Occipital lobe (tissue), 3 donors: ENCODE measurements at places on chromosomes 3 and 15.

- no peak for DNase-seq
Observed at GRCh38 chr3:70607469-70607868, 295.0 kb upstream of the MDFIC2 start.

DNA sequence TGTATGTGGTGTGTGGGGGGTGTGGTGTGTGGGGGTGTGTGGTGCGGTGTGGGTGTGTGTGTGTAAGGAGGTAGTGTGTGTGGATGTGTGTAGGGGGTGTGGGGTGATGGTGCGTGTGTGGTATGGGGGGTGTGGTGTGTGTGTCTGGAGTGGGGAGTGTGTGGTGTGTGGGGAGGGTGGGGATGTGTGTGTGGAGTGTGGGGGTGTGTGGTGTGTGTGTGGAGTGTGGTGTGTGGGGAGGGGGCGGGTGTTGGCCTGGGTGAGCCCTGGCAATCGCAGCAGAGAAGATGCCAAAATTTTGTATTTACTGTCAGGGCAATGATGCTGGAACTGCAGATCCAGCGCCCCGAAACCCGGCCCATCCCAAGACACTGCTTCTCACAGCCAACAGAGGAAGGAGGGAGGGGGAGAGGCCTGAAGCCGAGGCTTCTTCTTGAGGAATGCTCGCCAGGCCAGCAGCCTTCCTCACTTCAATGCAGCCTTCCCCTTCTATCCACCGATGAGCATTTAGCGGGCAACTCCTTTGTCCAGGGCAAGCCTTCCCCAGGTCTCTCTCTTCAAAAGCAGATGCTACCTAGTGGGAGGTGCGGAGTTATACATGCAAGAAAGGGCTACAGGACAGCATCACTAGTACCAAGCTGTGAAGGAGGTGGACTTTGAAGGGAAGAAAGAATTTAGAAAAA, 11.9 kb upstream of the SRP14 start:
- no peak for DNase-seq

DNA sequence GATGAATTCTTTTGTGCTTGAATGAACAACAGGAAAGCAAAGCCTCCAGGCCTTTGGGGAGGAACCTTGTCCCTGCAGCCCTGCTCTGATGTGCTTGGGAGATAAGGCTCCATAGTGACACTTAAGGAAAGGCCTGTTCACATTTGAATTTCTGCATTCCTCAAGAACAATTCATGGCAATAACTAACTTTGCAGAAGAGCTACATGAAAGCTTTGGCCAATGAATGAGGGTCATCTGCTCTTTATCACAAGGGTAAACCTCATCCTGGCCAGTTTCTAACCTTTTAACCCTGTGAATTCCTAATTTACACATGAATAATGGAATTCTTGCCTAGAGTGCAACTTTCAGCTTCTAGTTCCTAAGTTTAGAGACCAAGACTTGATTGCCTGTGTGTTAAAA, 5.6 kb downstream of the PRTG start:
- no peak for DNase-seq

- no peak for DNase-seq
Observed at GRCh38 chr3:46408853-46409252, 1.8 kb downstream of the CCRL2 start.

DNA sequence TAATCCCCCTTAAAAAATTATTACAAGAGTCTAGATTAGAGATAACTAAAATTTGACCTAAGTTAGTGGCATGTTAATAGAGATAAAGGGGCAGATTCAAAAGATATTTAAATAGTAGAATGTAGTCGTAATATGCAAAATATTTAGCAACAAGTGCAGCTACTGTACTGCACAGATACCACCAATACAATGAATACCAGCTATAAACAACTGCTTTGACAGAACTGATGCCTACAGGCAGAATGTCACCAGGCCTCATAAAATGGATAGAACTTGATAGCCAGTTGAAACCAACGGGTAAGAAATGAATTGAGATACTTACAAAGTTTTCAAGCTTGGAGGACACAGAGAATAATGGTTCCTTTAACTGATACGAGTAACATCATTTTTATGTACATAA, 249.3 kb upstream of the VEPH1 start:
- no peak for DNase-seq

- no peak for DNase-seq
Observed at GRCh38 chr3:16254916-16255315, 9.8 kb downstream of the DPH3 start.

DNA sequence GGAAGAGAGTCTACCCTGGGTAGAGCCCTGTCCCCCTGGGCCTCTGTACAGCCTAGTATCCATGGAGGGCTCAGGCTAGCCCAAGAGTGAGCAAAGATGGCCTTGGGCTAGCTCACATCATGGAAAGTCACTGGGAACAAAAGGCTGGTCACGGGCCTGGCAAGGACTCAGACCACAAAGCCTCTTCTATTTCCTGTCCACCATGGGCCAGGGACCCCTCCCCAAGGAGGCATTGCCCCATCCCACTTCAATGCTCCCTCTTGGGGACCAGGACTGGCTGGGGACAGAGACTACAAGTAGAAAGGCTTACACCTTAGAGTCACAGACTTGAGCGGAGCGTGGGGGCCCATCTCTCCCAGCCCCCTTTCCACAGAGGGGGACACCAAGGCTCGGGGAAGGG, 16.9 kb downstream of the DUSP7 start:
- no peak for DNase-seq

DNA sequence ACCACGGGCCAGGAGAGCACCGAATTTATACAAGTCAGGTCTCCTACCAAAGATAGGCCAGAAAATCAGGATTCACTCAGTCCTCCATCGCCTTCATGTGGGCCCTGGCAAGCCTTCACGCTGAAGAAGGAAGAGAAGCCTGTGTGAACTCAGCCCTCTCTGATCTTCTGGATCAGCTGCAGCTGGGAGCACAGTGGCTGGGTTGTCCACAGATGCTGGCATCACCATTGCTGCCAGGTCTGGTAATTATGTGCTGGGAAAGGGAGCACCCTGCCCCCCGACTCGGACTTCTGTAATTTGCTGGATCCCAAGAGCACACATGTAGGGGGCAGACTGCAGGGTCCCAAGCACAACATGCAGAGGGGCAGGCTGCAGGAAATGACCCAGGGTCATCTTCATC, 12.4 kb upstream of the PDE8A start:
- DNase-seq = no peak

GRCh38 chr15:82648257-82649103, 1.3 kb upstream of the CPEB1 start:
- DNase-seq = peak; percentile 21

- DNase-seq = no peak
Observed at GRCh38 chr3:161694682-161695564, 198.3 kb downstream of the OTOL1 start.

GRCh38 chr3:73271-73670, 123.3 kb upstream of the CHL1 start:
- no peak for DNase-seq

GRCh38 chr3:89474333-89475130, 367.1 kb downstream of the EPHA3 start:
- no peak for DNase-seq

DNA sequence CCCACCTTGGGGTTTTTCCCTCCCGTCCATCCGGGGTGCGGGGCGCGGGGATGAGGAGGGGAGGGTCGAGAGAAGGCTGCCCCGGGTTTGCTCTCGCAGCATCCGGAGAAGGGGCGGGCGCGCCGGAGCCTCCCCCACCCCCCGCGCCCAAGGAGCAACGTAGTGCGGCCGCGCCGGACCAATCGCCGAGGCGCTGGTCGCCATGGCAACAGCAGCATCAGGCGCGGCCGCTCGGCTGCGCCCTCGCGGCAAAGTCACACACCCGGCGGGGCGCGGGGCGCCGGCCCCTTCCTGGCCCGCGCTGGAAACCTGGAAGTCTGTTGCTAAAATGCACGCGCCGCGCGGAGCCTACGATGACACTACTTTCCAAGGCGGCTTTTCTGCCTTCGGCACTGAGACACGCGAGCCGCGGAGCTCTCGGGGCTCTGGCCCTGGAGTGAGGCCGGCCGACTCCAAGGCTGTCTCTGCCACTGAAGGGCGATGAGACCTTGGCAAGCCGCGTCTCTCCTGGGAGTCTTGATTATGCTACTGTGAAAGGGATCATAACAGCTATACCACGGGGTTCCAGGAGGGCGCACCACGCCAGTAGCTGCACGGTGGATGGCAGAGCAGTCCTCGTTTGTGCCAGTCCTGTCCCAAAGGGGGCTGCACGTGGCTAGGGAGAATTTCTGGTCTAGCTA, at the start of gene IQSEC1:
Gene IQSEC1, minus strand, starts transcription at position 104 of the 680 bp plus-strand sequence. CDS start 415 bp downstream, outside the sequence.
- DNase-seq = peak; percentile 74

DNA sequence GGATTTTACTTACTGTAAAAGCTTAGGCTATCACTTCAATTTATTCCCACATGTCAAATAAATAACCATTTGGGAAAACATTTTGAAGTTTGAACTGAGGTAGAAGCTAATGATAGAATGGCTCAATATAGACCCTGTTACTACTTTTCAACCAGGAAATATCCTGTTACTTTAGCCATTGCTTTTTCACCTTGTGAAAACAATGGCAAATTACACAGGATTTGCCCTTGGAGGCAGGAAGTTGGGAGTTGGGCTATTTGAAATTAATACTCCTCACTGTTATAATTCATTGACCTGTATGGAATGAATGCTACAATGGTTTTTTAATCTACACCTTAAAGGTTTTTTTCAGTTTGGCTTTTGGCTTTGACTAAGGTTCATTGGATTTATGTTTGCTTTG, 98.1 kb upstream of the UBE2E2 start:
- no peak for DNase-seq

GRCh38 chr3:197302033-197302432, 3.6 kb upstream of the DLG1 start:
- DNase-seq = no peak
